ENCODE measurements at places on chromosomes 4 and X. TPM values are rescaled to one million over a fixed set of nuclear protein-coding genes. Genes with fewer than 3 reads are reported as not detected.

DHRSX gene
- total RNA-seq, result 24.2 TPM

CXXC4 gene
- total RNA-seq, result not detected

COX7B2 gene
- not detected for total RNA-seq

UBA6 gene
- 85.9 TPM for total RNA-seq

TNIP3 gene
- 0.37 TPM for total RNA-seq

DGKK gene
- not detected for total RNA-seq

PABPC4L gene
- total RNA-seq, result 0.13 TPM

HMX1 gene
- not detected for total RNA-seq

MAGEA10 gene
- total RNA-seq, result not detected

L1CAM gene
- 0.13 TPM for total RNA-seq

TRMT2B gene
- 16.5 TPM for total RNA-seq

RTL9 gene
- 0.06 TPM for total RNA-seq

PPP4R3C gene
- total RNA-seq, result not detected

CFP gene
- total RNA-seq, result 0.13 TPM

METTL14 gene
- 16.5 TPM for total RNA-seq

SLC7A11 gene
- 50.8 TPM for total RNA-seq

EFHC2 gene
- total RNA-seq, result 0.13 TPM

CABS1 gene
- total RNA-seq, result not detected

CPZ gene
- 1.7 TPM for total RNA-seq

ART3 gene
- not detected for total RNA-seq

DOK7 gene
- total RNA-seq, result 0.19 TPM

PABPC1L2A gene
- total RNA-seq, result not detected

SPATA18 gene
- total RNA-seq, result 10.1 TPM

SSX3 gene
- total RNA-seq, result not detected

Data from aortic smooth muscle cell (primary cell).